ENCODE measurements at places on chromosomes 12 and 14.

DNA sequence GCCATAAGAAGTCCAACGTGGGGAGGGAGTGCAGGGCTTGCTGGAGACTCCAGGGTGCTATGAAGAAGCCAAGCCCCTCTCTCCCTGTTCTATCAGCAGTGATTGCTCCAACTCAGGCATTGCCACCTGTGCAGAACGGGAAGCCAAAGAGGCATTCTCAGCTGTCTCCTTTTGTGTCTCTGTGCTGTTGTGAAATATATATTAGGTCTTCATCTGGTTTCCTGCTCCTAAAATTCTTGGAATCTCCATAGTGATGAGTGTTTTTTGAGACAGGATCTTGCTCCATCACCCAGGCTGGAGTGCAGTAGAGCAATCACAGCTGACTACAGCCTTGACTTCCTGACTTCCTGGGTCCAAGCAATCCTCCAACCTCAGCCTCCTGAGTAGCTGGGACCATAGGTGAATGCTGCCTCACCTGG, 51.2 kb upstream of the AEBP2 start:
- no peak for DNase-seq

- DNase-seq, result no peak
Measured at GRCh38 chr14:55328317-55328716, 57.1 kb downstream of the FBXO34 start.

- DNase-seq, result peak; percentile 15
Measured at GRCh38 chr12:53695152-53696145, 19.6 kb upstream of the ATP5MC2 start.

DNA sequence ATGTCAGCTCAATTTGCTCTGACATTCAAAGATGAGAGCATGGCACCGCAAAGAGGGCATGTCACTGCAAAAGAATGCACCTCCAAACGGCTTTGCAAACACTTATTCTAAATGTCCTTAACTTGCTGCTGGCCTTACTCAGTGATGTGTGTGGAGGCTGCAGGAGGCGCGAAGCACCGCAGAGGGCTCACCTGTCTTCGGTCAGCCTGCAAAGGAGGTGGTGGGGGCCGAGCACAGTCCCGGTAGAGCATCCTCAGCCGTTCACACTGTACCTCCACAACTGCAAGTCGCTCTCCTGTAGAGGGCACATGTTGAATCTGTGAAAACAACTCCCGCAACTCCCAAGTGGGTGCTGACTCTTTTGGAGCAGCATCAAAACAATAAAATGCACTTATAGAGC, 93.8 kb downstream of the TRAFD1 start:
- DNase-seq, result no peak

- DNase-seq, result no peak
Measured at GRCh38 chr14:99101855-99102461, 170.0 kb downstream of the BCL11B start.

DNA sequence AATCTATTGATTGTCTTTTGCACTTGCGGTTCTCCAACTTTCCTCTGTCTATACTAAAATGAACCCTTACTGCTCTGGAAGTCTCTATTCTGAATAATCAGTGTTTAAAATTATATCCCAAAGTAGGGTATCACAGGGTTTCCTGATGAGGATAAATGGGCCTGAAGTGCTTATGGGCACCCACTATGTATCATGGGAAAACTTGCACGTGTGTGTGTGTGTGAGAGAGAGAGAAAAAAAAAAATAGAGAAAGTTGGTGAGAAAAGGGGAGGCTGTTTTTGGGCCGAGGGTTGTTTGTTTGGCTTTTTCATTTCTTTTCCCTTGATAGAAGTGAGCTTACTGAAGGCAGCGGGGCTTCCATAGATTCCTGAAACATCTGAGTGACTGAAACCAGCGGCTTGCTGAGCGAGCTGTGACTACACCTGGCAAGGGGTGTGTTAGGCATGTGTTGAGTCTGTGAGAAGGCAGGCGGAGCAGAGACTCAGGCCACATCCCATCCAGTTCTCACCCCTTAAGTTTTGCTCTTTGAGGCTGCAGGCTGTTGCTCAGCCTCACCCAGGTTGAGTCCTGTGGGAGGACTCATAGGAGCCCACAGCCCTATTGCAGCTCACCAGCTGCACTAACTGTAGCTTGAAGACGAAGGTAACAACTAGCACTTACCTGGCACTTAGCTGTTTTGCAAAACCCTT, 17.2 kb downstream of the PPFIBP1 start:
- DNase-seq, result no peak

- DNase-seq, result no peak
Measured at GRCh38 chr12:132291402-132292175, 37.8 kb downstream of the GALNT9 start.

GRCh38 chr14:21219561-21220111, 49.6 kb downstream of the HNRNPC start:
- no peak for DNase-seq

DNA sequence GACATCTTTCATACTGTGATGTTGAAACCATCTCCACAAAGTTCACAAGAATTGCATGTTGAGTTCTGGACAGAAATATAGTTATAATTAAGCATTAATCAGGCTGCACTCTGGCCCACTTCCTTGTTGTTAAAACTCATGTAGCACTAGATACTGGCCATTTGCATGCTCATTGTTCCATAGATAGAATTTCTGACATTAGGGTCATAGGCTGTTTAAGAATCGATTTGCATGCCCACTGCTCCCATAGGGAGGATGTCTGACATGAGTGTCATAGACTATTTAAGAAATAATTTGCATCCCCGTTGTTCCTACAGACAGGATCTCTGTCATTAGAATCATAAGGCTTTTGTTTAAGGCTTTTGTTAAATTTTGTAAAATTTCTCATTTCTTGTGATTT, 50.2 kb downstream of the MYF5 start:
- no peak for DNase-seq

- DNase-seq, result no peak
Measured at GRCh38 chr14:68418174-68419118, 374.4 kb downstream of the ZFP36L1 start.

- DNase-seq, result peak; percentile 64
Measured at GRCh38 chr14:50335989-50336824, 24.1 kb downstream of the DMAC2L start.

GRCh38 chr12:106369624-106370346, 12.2 kb downstream of the POLR3B start:
- DNase-seq, result no peak

DNA sequence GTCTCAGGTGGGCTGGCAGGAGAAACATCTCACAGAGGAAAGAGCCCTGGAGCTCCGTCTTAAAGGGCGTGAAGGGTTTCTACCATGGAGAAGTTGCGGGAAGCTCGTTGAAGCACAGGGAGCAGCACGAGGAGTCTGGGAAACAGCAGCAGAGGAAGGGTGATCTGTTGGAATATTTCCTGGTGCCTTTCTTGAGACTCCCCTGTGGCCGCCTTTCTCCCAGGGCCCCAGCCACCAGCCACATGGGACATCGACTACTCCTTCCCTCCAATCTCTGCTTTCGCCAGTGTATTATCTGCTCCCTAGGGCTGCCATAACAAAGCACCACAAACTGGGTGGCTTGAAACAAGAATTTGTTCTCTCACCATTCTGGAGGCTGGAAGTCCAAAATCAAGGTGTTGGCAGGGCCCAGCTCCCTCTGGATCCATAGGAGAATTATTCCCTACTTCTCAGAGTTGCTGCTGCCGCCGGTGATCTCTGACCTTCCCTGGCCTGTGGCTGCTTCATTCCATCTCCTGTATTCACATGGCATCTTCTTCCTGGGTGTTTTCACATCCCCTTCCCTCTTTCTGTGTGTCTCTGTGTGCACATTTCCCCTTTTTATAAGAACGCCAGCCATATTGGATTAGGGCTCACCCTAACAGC, 152.8 kb upstream of the GSC start:
- DNase-seq, result no peak

DNA sequence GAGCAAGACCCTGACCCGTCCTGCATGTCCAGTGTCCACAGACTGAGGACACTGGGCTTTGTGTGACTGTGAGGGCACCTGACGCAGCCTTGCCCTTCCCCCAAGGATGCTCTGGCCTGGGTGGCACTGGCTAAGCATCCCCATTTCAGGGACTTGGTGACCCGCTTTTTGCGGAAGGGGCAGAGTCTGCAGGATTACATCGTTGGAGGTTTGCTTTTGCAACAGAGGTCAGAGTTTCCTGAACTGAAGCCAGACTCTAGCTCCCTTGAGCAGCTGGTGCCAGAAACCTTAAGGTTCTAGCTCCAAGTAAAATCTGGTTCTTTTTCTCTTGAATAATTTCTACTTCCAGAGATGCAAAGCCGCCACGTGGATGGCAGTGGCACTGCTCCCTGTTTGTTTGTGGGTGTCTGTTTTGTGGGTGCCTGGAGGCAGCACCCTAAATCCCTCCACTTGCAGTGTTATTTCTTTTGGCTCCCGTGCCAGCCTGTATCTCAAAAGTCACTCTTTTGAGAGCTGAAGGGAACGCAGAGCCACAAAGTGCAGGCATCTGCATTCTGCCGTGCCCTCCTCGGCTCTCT, 184.7 kb downstream of the TSPAN9 start:
- no peak for DNase-seq

DNA sequence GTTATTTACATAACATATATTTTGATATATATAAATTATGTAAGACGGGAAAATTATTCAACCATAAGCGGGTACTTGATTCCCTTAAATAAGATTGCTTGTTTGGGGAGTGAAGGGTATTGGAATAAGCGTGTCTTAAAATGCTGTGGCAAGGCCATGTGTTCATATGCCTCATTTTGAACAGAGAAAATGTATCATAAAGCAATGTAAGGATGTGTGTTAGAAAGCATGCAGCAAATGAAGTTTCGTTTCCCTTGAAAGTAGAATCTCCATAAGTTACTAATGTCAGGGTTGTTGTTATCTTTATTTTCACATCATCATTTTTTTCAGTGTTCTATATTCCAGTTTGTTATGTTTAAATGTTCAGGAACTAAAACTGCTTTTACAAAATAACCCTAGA, 465.6 kb downstream of the FOXG1 start:
- no peak for DNase-seq

GRCh38 chr14:102952276-102952675, 29.8 kb downstream of the AMN start:
- DNase-seq, result no peak

DNA sequence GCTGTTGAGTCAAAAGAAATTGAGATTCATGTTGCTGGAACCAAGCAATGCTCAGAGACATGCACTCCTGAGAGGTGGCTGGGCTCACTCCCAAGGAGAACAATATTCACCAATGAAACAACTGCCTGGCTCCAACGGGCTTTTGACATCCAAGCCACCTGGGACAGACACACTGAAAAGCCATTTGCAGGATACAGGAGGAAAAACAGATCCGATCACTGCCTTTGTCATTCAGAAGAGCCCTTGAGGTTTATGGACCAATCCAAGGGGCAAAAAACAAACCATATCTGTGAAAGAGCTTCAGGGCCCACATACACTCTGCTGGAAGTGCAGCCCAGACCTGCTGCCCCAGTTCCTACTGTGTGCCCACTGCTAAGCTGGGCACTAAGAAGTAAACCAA, 277.5 kb downstream of the NUAK1 start:
- no peak for DNase-seq

DNA sequence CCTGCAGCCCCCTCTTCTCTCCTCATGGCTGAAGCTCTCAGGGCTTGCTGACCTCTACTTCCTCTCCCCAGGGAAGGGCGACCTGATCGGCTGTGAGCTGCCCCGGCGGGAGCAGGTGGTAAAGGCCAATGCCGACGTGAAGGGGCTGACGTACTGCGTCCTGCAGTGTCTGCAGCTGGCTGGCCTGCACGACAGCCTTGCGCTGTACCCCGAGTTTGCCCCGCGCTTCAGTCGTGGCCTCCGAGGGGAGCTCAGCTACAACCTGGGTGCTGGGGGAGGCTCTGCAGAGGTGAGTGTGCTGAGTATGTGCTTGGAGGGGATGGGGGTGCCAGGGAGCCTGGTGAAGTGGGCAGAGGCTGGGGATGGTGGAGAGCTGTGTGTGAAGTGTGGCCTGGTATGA, 13.7 kb downstream of the MCRS1 start:
- DNase-seq, result no peak

GRCh38 chr12:53182903-53183302, 2.2 kb upstream of the CSAD start:
- peak; percentile 88 for DNase-seq

DNA sequence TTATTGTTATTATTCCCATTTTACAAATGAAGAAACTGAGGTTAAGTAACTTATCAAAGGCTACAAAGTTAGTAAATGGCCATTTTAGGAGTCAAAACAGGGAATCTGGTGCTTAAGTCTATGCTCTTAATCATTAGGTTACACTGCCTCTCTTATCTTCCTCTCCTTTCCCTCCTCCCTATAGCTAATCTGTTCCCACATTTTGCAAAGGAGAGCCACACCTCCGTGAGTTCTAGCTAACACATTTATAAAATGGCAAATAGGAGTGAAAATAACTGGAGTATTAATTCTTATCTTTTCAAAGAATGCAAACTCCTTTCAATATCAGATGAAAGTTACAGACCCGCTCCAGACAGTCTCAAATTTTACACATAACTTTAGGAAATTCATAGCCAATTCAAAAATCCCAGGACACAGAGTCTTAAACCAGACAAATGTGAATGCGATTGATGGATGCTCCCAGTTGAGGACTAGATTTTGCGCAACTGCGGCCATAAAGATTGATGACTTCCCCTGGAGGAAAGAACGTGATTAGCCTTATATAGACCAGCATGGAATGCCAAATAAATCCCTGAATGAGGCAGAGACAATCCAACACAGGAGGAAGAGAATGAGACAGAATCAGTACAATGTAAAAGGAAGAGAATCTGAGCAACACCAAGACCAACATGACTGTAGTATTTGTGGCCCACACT, 225.0 kb upstream of the ARID2 start:
- peak; percentile 33 for DNase-seq

GRCh38 chr12:128664501-128664900, 159.3 kb downstream of the SLC15A4 start:
- DNase-seq, result no peak

- peak; percentile 73 for DNase-seq
Measured at GRCh38 chr14:69152181-69152901, 578 bp downstream of the DCAF5 start.

- DNase-seq, result no peak
Measured at GRCh38 chr12:24011927-24012507, 62.5 kb upstream of the SOX5 start.

- DNase-seq, result no peak
Measured at GRCh38 chr12:95953000-95953399, 9.9 kb downstream of the AMDHD1 start.

DNA sequence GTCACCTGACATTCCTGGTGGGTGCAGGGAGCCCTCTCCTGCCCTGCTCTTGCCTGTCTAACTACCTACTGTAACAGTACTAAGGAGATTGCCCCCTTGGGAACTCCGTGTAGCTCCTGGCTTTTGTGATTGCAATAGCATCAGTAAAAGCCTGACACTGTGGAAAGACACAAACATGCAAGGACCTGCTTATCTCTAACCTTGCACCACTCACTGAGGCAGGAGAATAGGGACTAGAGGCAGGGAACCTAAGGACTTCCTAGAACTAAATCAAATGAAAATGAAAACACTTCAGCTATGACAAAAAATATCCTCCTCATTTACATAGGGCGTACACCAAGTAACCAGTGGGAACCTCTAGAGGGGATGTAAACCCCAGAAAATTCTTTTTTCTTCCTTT, 28.5 kb downstream of the TUBA1A start:
- DNase-seq, result peak; percentile 30

DNA sequence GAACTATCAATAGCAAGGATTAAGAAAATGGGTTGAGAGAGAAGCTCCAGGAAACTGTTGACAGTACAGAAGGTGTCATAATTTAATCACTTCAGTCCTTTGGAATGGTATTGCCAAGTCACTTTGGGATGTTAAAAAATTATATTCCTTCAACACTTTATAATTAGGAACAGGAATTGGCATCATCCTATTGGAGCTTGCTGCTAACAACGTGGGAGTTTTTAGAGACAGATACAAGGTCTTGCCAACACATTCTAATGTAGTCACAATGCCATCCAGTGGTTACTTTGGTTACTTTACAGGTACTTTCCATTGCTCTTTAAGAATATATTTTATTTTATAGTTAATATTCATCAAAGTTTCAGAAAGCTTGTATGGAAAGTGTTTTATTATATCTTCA, 310.1 kb downstream of the SYT1 start:
- peak; percentile 20 for DNase-seq

All from hematopoietic multipotent progenitor cell treated with erythropoietin and hydrocortisone succinate and interleukin-3 and kit ligand, for 6 days (in vitro differentiated cells).